A549 (cell line): ENCODE measurements at places on chromosomes 11 and 22.
A peak's percentile ranks its signal among the peaks of the same experiment; 100 is the strongest.

DNA sequence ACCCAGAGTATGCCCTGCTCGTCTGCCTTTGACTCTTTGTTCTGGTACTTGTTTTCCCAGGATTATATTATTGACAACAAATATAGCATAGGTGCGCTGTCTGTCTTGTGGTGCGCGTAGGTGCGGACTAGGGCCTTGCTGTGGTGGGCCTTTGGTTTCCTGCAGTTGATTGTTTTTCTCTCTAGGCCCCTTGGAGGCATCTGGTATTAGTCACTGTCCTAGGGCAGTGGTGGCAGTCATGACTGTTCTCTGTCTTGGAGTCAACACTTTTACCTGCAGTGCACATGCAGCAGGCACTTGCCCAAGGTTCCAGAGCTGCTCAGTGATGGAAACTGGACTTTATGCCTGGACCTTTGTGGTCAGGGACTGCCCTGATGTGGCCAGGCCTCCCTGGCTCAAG lies 18.6 kb downstream of the PPP6R2 start:
- no peak for DNase-seq

DNA sequence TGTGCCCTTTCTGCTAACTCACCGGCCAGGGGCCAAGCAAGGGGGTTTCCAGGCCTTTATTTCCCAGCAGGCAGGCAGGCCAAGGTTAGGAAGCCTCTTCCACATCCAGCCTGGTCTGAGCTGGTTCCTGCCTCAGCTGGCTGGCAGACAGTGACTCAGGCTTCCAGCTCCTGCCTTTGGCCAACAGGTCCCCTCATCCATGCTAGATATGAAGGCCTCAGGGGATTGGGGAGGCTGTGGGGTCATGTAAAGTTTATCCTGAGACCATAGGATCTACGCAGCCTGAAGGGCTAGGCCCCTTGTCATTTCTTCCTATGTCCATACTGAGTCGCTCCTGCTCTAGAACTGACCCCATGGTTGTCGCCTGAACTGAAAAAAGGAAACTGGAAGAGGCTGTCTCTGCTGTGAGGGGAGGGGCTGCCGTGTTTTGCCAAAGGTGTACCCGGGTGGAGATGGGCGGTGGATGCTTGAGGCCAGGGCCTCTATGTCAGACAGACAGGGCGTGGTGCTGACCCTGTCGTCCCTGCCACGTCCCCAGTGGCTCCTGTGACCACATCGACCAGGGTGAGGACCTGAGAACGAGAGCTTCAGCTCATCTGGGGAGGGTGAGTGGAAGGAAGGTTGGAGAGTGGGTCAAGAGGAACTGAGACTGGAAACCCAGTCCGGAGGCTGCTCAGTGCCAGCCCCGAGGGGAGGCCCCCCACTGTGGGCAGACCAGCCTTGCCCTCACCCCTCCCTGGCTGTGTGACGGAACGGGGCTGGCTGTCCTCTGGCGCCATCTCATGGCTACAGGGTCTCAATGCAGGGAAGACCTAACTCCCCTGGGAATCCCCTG lies 17.0 kb downstream of the P2RY6 start:
- DNase-seq = peak; percentile 86

GRCh38 chr22:29048822-29049654 lies 12.6 kb downstream of the C22orf31 start:
- no peak for DNase-seq

DNA sequence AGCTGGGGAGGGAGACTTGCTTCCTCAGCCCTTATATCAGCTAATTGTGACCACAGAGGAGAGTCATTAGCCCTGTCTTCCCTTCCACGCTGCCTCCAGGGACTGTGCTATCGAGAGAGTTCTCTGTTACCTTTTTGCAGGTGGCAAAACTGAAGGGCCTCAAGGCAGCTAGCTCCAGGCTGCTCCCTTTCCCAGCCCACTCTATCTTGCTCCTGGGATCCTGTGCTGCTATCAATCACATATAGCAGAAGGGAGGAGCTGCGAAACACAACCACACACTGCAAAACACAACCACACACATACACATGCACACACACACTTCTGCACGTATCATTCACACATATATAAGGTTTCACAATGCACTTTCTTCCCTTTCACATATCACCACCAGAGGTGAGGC lies 205.3 kb upstream of the MTNR1B start:
- no peak for DNase-seq

- DNase-seq = peak; percentile 6
These were observed 627 bp downstream of the RNF215 start for GRCh38 chr22:30386608-30386959.

- no peak for DNase-seq
These were observed 571.7 kb downstream of the METTL15 start for GRCh38 chr11:28679795-28680468.

- DNase-seq = no peak
These were observed 328.2 kb upstream of the SORL1-AS1 start for GRCh38 chr11:121780971-121781370.

- DNase-seq = peak; percentile 61
These were observed 58.8 kb downstream of the BMAL1 start for GRCh38 chr11:13336246-13336878.

DNA sequence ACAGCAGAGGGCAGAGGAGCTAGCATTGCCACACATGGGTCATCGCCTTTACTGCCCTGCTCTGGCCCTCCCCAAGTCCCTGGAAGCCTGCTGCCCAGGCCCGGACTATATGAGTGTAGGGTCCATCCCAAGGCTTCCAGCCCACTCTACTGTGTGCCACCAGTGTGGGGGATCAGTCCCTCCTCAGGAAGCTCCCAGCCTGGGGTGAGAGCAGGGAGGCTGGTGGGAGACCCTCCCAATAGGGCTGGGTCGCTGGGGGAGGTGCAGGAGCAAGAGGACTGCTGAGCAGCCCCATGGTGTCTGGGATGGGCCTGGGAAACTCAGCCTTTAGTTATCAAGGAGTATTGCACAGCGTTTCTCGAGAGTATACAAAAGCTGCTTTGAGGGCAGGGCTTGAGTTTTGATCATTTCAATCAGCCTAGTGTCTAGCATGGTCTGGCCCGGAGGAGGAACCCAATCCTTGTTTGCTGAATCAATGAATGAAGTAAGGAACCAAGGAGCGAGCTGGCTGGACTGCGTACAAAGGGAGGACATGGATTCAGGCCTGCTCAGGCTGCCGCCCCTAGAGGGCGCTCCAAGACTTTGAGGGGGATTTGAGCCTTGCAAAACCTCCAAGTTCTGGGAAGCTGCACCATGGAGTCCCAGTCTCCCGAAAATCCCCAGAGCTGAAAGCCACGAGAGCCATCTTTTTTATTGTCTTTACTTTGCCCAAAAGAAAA lies 89.0 kb upstream of the PARVA start:
- peak; percentile 90 for DNase-seq

GRCh38 chr11:26715133-26715532 lies 6.7 kb downstream of the SLC5A12 start:
- DNase-seq = no peak

DNA sequence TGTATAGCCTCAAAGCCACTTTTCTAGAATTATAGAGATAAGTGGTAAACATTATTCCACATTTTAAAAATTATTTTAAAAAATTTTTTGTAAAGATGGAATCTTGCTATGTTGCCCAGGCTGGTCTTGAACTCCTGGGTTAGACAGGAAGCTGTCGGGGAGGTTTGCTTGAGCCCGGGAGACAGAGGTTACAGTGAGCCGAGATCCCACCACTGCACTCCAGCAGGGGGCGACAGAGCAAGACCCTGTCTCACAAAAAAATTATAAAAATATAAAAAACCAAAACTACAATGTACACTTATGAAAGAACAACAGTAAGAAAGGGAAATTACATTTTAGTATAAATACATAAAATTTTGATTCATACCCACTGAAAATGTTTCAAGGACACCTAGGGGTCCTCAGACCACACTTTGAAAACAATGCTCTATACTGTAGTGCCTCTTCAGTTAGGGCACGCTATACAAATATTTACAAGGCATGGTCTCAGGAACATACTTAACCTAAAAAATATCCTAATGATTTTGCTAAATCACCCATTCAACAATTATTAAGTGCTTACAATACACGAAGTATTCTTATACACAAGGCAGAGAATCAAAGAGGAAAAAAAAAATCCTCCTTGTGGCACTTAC lies 111.2 kb downstream of the MRTFA start:
- no peak for DNase-seq

GRCh38 chr11:35237351-35237750 lies 98.4 kb downstream of the CD44 start:
- no peak for DNase-seq

DNA sequence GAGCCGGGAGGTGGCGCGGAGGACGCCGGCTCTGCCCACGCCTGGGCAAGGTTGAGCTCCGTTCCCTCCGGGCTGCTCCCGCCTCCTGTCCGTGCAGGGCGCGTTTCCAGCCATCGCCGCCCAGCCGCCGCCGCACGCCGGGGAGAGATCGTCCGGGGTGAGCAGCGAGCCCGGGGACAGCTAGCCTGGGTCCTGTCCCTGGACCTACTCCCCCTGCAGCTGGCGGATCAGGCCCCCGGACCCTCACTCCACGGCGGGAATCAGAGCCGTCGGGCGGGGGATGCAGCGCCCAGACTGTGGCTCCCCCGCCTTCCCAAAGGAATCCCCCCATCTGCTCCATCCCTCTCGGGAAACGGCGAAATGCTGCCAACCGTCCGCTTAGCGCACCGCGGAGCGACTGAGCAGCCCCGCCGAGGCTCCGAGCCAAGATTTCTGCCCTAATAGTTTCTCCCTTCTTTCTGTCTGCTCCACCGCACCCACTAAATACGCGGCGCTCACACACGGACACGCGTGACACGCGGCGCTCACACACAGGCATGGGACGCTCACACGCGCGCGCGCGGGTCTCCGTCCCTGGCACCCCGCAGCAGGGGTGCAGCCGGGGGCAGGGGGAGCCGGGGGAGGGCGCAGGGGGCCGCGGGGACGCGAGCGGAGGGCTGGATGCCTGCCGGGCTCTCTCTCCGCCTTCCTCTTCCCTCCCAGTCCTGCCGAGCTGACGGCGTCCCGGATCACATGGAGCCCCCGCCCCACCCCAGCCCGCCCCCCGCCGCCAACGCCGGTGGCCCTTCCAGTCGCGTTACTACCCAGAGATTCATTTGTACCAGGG lies at the start of gene KCNJ5:
TSS of gene KCNJ5 (plus strand) at position 814 of the 826 bp plus-strand sequence. CDS start 19,918 bp downstream, outside the sequence.
- DNase-seq = peak; percentile 24

DNA sequence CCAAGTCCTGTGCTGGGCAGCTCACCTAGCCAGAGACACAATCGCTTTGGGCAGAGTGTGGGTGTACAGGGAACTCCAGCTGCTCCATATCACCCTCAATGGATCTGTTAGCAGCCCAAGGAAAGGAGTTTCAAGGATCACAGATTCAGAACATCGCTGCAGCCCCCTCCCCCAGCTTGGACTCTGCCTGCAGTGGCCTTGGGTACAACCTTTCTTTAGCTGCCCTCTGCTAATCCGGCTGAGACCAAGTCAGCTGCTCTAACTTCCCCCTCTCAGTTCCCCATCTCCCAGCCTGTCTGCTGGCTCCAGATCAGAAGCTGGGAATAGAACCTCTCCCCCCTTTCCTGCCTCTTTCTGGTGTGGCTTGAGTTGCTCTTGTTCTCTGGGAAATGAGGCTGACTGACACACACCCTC lies 1.3 kb downstream of the TMEM86A start:
- no peak for DNase-seq

GRCh38 chr11:531919-532526 lies 3.4 kb downstream of the HRAS start:
- DNase-seq = no peak

DNA sequence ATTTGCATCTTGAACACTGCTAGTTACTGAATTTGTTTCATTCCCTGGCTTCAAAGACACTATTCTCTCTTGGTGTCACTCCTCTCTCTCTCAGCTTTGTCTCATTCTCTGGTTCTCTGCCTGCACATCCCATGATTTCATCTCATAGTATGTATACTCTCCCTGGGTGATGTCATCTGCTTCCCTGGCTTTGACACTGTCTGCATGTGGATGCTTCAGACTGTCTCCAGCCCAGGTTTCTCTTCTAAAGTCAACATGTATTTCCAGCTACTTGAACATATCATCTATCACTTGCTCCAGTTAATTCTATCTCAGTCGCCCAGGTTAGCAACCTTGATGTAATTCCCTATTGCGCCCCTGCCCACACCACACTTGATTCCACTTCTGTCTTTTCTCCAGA lies 9.3 kb upstream of the ACAT1 start:
- DNase-seq = no peak

- DNase-seq = no peak
These were observed 38.5 kb downstream of the TTC17 start for GRCh38 chr11:43397251-43397650.

- DNase-seq = no peak
These were observed 185.3 kb downstream of the C11orf91 start for GRCh38 chr11:33515347-33515746.

GRCh38 chr11:15769203-15769602 lies 587.1 kb downstream of the SOX6 start:
- no peak for DNase-seq

DNA sequence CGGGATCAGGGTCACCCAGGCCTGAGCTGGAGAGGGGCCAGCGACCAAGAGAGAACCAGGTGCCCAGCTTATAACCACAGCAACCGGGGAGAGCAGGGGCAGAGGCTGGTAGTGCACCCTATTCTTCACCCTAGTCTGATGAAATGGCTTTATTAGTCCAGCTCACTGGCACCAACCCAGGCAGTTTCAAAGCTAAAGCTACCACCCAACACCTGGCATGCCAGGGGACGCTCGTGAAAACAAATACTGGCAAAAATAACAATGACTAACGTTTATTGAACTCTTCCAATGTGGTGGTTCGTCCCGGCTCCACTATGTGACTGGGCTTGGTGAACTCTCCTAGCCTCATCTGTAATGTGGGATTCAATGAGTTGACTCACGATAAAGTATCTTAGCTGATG lies 30.6 kb downstream of the SCGB1A1 start:
- DNase-seq = no peak

DNA sequence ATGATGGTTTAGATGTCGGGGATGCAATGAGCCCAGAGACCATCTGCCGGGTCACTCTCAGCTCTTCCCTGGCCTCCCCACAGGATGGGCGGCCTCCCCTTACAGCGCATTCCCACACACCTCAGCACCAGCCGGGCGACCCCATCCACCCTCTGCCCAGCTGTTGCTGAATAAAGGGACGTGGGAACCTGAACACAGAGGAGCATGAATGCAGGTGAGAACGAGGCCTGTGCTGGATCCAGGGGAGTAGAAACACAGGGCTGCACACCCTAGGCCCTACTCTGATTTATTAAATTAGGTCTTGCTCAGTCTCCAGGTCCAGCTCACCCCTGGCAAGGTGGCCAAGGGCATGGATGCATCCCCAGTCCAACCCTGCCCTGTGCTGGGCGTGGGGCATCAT lies 180.5 kb downstream of the CTTN start:
- DNase-seq = no peak

DNA sequence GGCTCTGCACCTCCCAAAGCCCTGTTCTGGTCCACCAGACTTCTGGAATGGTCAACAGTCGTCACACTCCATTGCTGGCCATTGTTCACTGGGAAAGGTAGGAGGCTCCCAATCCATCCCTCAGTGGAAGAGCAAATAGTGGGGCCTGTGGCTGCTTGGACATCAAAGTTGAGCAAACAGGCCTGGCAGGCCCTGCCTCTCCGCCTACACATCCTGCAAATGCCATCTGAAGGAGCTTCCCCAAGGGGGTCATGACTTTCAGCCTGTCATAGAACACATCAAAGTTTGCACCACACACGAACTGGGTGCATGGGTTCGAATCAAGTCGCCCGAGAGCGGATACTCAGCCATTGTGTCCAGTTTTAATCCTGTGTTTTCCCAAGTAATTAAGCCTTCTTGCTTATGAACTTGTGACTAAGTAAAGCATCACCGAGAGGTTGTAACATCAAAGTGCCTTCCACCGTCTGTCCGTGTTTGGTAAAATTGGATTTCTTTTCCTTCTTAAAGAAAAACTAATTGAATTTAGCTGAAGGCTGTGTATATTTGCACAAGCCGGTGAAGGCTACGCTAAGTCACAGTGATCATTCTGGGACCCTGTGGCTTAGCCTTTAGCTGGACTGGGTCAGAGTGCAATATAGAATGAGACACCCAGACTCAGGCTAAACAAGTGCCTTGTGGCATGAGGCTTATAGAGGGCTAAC lies 36.1 kb downstream of the CLPB start:
- DNase-seq = no peak
